ENCODE measurements at places on chromosomes 12 and 14. TPM values are rescaled to one million over a fixed set of nuclear protein-coding genes. Genes with fewer than 3 reads are reported as not detected.

DNA sequence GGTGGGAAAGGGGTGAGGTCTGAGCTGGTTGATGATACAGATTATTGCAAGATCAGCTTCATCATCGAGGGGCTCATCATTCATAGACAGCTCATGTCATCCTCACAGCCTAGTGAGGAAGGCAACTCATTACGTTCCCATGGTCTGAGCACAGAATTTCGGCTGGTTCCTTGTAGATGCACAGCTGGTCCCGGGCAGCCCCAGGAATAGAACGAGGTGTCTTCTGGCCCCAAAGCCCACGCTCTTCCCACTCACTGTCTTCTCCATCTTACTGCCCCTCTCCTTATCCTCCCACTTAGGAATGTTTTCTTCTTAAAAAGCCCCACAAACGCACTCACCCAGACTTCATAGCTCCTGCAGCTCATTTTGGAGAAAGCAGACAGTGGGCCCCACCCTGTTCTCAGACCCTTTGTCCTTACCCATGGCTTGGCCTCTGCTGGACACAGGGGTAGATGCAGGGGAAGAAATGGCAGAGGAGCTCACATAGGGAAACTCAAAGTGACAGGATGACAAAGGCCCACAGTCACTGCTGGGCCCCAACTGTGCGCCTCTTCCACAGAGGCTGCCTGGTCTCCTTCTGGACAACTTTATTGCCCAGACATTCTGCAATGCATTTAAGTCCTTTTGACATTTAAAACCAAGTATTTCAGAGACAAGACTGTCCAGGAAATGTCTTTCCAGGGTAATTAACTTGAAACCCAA, 162.2 kb downstream of the ADGRD1 start:
- no peak for DNase-seq

DNA sequence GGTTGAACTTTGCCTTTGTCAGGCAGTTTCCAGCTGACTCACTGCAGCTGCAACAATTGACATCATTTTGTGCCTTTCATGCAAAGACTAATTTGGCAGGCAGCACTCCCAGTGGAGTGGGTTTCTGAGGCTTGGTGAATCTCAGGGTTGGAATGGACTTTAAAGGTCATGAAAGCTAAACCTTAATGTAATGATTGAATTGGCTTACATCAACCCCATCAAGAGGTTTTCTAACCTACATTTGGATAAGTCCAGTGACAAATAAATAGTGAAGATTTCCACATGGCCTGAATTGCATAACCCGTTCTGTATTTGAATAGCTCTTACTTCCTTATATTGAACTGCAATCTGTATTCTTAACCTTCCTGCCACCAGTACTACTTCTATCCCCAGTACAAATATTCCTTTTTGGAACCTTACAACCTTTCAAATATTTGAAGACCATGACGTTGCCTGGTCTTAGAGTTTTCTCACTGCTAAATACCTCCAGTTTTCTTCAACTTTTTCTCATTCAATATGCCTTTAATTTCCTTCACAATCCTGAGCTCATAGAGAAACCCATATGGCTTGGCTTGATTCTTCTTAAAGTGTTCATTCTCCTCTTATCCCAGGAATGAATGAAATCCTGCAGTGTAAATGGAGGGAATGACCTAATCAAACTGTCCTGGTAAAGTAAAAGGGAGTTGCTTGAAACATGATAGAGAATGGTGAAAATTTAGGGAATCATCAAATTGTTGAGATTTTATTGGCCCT, 168.1 kb upstream of the NOVA1 start:
- DNase-seq, result peak; percentile 86

- no peak for DNase-seq
Measured at GRCh38 chr14:96265383-96266095, 9.5 kb downstream of the BDKRB1 start.

GRCh38 chr12:11563785-11564739, 85.4 kb upstream of the ETV6 start:
- no peak for DNase-seq

GRCh38 chr14:88299865-88300530, 23.1 kb downstream of the KCNK10 start:
- no peak for DNase-seq

GRCh38 chr12:50932787-50933280, 19.5 kb upstream of the HIGD1C start:
- DNase-seq, result no peak

DNA sequence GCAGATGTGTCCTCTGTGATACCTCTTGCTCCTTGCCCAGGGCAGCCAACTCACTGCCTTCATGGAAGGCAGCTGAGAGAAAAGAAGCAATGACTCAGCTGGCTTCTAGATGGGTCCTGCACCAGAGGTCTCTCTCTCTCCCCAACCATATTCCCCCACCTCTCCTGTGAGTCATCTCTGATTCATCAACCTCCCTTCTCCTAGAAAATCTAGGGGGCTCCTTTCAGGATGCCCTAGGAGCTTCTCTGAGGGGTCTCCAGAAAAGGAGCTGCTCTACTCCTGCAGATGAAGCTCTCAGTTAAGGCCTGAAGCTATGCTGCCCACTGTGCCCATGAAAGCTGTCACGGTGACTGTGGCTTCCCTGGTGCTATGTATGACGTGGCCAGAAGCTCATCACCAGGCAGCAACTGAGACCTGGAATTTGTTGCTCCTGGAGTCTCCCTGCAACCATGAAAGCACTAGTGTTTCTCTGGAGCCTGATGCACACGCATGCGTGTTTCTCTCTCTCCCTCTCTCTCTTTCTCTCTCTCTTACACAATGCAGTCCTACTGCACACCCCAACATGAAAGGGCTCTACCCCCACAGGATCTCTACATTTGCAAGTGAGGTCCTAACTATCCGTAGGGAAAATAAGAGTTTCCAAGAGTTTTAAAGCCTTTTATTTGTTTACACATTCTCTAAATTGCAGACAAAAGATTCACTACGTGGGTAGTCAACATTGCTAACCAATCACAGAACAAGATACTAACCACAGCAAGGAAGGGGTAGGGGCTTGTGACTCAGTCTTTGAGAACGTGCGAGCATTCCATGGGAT, 285.3 kb downstream of the DPF3 start:
- DNase-seq, result peak; percentile 94

The SNX6 gene
- total RNA-seq, result 164 TPM

The NGB gene
- not detected for total RNA-seq

The TEAD4 gene
- total RNA-seq, result 31.3 TPM

The CD163L1 gene
- total RNA-seq, result 11.2 TPM

The KRT2 gene
- total RNA-seq, result not detected

Measured in LHCN-M2 (cell line).